ENCODE measurements at places on chromosomes 16 and 17.

GRCh38 chr16:28532940-28533647 lies 5.7 kb downstream of the NUPR1 start:
- no peak for DNase-seq

DNA sequence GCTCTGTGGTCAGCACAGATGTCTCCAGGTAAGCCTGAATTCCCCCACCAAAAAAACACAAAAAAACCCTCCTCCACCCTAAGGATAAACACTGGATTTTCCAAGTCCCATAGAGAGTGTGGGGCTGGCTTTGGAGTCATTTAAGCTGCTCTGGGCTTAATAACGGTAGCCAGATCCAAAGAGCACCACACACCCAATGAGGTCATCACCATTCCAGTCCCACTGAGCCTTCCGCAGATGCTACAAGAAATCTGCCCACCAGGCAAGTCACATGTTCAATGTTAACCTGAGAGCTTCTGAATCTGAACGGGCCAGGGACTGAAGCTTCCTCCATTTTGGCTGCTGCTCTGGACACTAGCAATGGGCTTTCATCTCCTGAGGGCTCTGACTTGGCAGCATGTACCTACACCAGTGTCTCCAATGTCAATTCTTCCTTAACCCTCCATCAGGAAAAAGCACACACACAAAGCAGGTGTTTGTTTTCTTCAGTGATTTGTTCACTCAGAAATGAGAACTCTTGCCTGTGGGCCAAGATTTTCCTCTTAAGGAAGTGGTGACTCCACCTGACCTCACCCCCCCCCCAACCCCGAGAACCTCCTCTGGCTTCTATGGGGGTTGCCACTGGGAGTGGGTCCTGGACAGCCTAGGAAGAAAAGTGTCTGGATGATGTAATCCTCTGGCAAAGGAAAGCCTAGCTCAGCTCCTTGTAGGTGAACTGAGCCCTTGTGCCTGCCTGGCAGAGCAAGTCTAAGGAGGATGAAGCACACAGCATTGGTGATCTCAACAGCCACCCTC lies 220.1 kb downstream of the FOXL1 start:
- no peak for DNase-seq

GRCh38 chr17:36979565-36979941 lies 30.8 kb downstream of the AATF start:
- DNase-seq: no peak

- no peak for DNase-seq
Observed at GRCh38 chr17:7315570-7316235, 543 bp upstream of the GPS2 start.

- DNase-seq: no peak
Observed at GRCh38 chr16:56966093-56966475, 4.3 kb downstream of the CETP start.

DNA sequence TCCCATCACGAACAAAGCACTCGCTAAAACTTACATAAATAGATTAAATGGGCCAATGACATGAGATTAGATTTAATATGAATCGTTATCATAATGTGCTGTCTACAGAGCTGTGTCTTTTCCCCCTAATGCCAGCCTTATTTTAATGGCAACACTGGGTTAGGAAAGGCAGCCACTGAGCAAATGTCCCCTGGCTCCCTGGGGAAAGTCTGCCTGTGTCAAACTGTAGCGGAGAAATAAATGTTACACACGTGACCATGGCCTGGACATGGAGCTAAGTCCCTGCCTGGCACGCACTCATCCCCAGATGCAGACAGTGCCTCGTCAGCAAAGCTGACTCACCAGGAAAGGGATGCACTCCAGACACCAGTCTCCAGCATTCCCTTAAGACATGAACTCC lies 61.3 kb upstream of the SDK2 start:
- no peak for DNase-seq

DNA sequence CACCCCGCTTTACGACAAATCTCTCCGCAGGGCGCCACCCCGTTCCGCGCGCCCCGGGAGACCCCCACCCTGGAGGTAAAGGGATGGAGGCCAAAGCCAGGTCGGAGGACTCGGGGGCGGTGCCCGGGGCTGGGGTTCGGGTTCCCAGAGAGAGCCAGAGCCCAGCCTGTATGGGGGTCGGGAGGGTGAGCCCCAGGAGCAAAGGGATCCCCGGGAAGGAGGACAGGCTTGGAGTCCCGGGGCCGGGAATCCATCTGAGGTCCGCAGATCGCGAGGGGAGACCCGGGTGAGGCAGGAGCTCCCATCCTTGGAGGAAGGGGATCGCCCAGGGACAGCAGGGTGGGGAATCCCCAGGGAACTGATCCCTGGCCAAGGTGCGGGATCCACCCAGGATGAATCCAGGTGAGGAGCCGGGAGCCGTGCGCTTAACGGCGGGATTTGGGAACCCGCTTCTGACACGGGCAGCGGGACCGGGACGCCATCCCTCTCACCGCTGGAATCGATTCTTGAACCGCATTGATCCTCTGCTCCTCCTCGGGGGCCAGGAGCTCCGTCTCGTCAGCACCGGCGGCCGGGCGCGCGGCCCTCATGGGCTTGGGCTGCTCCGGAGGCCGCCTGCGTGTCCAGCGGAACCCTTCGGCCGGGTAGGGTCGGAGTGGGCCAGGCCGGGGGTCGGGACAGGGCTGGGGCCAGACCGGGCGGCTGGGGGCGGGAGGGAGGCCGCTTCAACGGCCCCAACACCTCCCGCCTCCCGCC lies at the start of gene MMD:
Gene MMD, minus strand, starts transcription at position 657 of the 756 bp plus-strand sequence. Its CDS starts 140 bp downstream, at position 517.
- DNase-seq: no peak

DNA sequence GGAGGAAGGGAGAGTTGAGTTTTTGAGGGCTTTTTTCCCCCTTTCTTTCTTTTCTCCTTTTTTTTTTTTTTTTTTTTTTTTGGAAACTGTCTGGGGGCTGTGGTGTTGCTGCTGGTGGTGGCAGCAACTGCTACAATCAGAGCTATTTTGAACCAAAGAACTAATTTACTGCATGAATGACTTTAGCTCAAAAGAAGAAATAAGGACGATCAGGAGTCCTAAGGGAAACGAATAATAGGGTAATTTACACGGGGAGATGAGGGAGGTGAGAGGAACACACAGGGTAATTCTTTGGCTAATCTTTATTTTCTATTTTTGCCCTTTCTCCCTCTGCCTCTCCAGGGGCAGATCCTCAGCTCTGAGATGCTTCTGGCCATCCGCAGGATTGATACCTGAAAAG lies 119.8 kb downstream of the TMEM132E start:
- no peak for DNase-seq

GRCh38 chr17:49872754-49873377 lies 25.0 kb upstream of the TAC4 start:
- no peak for DNase-seq

GRCh38 chr17:60914078-60914477 lies 236.4 kb downstream of the BCAS3 start:
- DNase-seq: no peak

DNA sequence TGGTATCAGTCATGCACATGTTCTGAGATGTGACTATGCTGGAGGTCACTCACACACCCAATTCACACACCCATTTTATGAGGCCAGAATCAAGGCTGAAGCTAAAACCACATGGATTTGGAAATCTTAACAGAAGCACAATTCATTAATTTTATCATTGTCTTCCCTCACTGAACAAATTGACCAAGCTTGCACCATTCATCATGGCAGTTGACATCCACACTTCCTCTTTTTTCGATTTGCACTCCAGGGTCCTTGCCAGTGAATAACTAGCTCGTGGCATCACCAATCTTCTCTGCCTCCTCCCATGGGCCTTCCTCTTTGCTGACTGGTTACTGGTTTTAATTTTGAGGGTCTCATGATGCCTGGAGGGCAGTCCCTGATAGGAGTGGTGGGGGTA lies 123.0 kb upstream of the ASIC2 start:
- DNase-seq: no peak

GRCh38 chr17:57537524-57538410 lies 207.3 kb downstream of the CCDC182 start:
- DNase-seq: no peak

DNA sequence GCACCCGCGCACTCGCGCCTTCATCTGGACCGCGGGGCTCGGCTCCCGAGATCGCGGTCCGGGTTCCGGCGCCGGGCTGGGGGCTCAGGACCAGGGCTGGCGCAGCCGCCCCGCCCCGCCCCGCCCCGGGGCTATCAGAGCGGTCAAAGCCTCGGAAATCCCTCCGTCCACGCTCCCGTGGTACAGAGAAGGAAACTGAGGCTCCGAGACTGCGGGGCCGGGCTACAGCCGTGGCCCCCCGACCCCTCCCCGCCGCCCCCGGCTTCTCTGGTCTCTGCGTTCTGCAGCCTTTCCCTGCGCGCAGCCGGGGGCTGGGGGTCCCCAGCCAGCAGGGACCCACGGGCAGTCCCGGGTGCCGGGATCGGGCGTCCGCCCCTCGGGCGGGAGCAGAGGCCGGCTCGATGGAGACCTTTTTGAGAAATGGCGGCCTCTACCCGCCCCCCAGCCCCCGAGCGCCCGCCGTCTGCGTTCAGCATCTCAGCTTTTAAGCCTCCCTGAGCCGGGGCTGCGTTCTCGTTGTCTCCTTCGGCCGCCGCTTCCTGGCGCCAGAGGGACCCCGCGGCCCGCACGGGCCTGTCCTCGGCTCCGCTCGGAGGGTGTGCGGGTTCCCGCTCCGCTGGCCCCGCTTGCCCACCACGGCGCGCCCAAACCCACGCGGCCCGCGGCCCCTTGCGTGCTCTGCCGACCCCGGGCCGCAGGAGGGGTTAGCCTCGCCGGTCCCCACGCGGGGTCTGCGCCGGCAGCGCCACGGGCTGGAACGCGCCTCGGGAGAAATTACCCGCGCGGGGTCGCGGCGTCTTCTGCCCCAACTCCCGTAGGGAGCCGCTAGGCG lies 1.5 kb upstream of the NPTX1 start:
- DNase-seq: no peak

DNA sequence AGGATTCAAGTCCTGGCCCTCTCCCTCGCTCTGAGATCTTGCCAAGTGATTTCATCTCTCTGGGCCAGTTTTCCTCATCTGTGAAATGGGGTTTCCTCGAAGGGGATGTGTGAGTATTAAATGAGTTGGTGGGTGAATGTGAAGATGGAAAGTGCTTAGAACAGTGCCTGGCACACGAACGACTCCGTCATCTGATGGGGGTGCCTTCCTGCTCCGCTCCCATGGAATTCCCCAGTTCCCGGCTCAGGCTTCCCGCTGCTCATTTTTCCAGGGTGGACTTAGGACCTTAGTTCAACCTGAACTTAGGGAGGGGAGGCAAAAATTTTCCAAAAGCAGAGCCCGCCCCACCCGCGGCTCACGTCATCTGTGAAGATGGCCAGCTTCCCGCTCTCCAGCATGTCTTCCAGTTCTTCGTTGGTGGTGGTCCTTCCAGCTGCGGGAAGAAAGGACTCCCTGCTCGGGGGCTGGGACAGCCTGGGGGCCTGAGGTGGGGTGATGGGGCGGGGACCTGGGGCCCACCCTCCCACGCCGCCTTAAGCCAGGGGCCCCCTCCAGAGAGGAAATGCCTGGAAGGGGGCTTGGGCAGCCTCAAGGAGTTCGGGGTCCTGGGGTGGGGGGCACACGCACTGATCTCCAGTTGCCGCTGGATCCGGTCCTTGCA lies 11.4 kb downstream of the HSD3B7 start:
- DNase-seq: no peak

- DNase-seq: no peak
Observed at GRCh38 chr16:67013823-67014633, 14.9 kb upstream of the CBFB start.

- no peak for DNase-seq
Observed at GRCh38 chr16:46822270-46822669, 8.7 kb downstream of the C16orf87 start.

GRCh38 chr17:82291582-82292250 lies 18.2 kb upstream of the CSNK1D start:
- no peak for DNase-seq

- DNase-seq: no peak
Observed at GRCh38 chr16:57549730-57550129, 7.3 kb downstream of the ADGRG5 start.

DNA sequence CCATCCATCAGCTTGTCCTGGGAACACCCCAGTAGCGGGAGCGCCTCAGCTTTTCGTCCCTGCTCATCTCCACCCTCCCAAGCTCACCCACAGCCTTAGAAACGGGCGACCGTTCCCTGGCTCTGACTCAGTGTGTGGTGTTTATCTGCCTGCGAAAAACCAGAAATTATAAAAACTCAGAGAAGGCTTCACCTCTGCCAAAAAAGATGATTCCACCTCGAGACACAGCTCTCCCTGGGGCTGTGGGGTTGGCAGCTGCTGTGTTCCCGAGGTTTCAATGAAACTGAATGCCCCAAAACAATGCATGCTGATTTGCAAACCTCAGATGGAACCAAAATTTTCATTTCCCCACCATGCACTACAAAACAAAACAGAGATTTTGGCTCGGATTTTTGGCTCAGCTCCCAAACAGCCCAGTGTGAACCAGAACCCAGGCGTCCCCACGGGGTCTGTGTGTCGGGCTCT lies 62.4 kb upstream of the MED9 start:
- DNase-seq: no peak

- DNase-seq: no peak
Observed at GRCh38 chr16:16086653-16087446, 136.4 kb downstream of the ABCC6 start.

DNA sequence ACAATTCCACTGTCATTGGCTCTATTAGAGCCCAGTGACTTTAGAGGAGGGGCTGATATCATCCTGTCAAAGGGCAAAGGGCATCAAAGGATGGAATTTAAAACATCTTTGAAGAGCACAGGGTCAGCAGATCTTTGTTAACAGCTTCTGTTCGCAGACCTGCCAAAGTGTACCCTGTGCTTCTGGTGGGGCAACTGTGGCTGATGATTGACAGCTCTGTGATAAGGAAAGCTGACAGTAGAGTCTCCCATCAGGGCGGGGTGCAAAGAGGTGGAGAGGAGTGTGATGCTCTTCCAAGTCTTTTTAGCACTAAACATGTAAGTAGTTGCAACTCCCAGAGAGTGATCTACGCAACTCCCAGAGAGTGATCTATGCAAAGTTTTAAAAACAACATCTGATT lies 742.1 kb upstream of the SOX9 start:
- no peak for DNase-seq

DNA sequence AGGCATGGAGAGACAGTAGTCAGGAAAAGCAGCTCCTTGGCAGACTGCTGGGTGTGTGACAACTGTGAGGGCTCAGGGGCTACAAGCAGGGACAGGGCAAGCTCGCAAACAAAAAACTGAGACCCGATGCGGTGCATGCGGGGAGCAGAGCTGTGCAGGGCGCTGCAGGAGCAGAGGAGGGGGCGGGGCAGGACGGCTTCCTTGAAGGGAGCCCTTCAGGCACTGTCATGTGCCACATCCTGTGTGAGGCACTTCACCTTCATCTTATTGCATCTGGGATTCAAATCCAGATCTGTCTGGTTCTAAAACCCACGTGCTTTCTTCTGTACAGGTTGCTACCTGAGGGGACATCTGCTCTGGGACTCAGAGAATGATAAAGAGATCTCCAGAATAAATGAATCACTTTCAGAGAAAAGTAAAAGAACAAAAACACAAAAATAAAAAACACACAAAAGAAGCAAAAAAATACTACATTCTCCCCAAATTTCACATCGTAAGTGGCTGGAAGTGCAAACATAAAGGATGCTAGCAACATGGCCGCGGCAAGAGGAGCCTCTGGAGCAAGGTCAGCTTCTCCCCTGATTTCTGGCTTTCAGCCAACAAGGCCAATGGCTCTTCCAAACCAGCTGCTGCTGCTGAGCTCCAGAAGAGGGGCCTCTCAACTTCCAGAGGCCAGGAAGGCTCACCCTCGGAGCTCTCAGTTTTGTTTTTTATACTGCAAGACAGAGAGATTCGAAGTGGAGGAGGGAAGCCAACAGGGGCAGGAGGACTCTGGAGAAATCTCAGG lies 14.2 kb downstream of the LYRM9 start:
- DNase-seq: no peak

GRCh38 chr17:1636732-1637285 lies 8.2 kb upstream of the SLC43A2 start:
- no peak for DNase-seq
